Left colon (tissue), 2 donors: ENCODE measurements at places on chromosomes 2 and 18. TPM values are rescaled to one million over a fixed set of nuclear protein-coding genes. Genes with fewer than 3 reads are reported as not detected.

Gene TLX2
- total RNA-seq, result 0.56 TPM

Gene POTEI
- total RNA-seq, result 0.08 TPM

Gene FOSL2
- total RNA-seq, result 197 TPM

Gene DNAJC5G
- total RNA-seq, result not detected

Gene ADGRF3
- total RNA-seq, result 0.34 TPM

Gene LRRC30
- not detected for total RNA-seq

Gene DHX57
- 14.1 TPM for total RNA-seq

DNA sequence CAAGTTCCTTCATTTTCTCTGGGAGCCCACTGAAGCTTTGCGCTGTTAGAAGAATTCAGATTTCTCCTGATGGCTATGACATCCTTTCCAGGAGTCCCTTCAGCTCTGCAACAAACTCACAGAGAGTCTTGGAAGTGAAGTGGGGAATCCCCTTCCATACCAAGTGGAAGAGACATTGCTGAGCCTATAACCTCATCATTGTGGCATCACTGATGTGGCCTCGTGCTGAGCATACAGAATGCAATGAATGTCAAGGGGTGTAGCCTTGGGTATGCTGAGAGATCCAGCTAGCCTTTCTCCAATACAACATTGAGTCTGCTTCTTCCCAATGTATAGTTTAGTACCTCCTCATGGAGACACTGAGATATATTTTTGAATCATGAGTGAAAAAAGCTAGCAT, 311.1 kb upstream of the RAB12 start:
- DNase-seq, result no peak

GRCh38 chr18:65279668-65280305, 471.0 kb upstream of the CDH7 start:
- no peak for DNase-seq

- no peak for DNase-seq
Measured at GRCh38 chr2:33034784-33035183, 88.0 kb downstream of the LTBP1 start.

GRCh38 chr2:65021709-65022108, 32.5 kb downstream of the SLC1A4 start:
- no peak for DNase-seq

GRCh38 chr2:33135645-33136044, 188.9 kb downstream of the LTBP1 start:
- DNase-seq, result no peak

DNA sequence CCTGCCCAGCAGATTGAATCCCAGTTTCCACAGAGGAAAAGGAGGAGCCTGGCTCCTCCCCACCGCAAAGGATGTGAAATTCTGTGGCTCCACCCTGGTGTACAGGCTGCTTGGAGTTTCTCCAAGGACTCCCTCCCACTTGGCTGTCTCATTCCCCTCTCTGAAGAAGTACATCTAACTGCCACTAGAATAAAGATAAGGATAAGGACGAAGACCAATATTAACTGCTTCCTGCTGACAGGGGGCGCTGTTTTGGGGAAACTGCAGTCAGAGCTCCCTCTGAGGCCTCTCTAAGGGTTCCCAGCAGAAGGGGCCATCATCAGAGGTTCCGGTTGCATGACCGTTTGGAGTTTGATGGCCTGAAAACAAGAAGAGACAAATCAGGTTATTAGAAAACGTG, 790.9 kb downstream of the CPS1 start:
- DNase-seq, result no peak

DNA sequence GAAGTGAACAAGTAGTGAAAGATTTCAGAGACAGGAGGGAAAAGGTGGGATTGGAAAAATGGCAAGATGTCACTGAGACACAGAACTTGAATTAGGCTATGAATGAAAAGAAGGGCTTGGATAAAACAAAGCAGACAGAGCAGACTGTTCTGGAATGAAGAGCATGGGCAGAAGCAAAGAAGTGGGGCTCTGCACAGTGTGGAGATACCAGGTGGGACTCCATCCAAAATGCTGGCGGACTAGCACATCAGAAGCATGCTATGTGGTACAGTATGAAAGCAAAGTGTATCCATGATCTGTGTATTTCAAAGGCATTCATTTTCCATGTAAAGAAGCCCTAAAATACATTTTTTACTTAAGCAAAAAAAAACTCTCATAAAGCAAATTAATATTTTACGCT, 410.8 kb upstream of the LYPD1 start:
- DNase-seq, result no peak

- DNase-seq, result no peak
Measured at GRCh38 chr2:13524492-13524891, 807.8 kb downstream of the TRIB2 start.

DNA sequence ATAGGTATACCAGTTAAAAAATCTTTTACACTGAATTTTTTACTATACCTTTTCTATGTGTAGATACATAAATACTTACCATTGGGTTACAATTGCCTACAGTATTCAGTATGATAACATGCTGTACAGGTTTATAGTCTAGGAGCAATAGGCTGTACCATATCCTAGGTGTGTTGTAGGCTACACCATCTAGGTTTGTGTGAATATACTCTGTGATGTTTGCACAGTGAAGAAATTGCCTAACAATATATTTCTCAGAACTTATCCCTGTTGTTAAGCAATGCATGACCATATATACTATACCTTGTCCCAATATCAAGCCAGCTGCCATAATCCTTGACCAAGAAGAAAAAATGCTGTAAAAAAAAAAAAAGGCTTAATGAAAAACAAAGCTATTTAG, 114.5 kb downstream of the PIGN start:
- no peak for DNase-seq

DNA sequence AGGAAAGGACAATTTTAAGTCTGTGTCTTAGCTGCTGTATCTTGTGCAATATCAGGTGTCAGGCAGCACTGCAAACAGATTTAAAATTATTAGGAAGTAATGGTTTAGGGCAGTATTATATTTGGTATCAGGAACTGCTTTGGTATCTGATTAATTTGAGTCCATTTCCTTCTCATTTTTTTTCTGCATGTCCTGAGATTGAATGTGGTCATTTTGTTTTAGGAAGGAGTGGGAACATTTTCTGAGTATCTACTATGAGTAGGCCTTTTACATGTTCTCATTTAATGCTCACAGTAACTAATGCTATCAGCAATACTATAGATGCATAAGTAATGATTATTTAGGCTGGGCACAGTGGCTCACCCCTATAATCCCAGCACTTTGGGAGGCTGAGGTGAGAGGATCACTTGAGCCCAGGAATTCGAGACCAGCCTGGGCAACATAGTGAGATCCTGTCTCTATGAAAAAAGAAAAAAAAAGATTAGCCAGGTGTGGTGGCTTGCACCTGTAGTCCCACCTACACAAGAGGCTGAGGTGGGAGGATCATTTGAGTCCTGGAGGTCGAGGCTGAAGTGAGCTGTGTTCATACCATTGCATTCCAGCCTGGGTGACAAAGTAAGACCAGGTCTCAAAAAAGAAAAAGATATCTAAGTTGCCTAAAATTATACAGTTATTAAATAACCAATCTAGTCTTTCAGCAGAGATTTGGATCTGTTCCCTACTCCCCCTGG, 4.7 kb downstream of the FMNL2 start:
- DNase-seq, result no peak

GRCh38 chr2:239302083-239302807, 98.6 kb downstream of the HDAC4 start:
- DNase-seq, result no peak
